ENCODE measurements at places on chromosomes 3 and 15.

DNA sequence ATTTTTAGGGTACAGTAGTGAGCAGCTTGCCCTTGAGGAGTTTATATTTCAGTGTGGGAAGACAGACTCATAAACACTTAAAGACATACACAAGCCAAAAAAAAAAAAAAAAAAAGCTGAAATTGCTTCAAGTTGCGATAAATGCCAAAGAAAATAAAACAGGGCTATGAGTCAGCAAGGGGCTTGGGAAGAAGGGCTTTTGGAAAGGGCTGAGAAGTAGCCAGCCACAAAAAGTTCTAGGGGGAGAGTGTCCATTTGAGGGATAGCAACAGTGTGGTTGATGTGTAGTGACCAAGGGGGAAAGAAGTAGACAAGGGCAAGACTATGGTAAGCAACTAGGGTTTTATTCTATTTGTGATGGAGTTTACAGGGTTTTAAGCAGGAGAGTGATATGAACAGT, 185.5 kb downstream of the ADAMTS9 start:
- DNase-seq = no peak

DNA sequence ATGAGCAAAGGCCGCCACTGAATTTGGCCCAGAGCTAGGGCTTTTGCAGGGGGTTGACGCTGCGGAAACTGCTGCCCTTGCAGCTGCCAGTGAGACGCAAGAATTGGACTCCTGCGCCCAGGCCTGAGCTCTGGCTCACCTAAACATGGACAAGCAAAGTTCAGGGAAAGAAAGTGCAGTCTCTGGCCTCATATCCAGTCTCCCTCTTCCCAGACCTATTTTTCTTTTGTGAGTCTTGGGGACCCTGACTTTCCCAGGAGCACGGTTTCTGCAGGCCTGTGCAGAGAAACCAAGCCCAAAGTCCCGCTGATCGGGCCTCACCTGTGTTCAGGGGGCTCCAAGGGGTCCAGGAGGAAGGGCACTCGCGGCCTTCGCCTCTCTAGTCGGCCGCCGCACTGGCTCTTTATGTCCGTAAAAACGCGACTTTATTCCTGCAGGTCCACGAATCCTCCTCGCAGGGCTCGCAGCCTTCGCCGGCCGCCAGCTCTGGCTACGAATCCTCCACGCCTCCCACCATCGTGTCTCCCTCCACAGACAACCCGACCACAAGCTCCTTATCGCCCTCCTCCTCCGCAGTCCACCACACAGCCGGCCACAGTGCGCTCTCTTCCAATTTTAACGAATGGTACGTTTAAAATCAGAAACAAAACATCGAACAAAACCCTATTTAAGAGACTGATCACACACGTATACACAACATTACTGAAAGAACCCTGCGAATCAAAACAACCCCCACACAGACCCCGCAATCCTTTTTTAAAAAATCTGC, 3.9 kb downstream of the ZIC1 start:
- no peak for DNase-seq

DNA sequence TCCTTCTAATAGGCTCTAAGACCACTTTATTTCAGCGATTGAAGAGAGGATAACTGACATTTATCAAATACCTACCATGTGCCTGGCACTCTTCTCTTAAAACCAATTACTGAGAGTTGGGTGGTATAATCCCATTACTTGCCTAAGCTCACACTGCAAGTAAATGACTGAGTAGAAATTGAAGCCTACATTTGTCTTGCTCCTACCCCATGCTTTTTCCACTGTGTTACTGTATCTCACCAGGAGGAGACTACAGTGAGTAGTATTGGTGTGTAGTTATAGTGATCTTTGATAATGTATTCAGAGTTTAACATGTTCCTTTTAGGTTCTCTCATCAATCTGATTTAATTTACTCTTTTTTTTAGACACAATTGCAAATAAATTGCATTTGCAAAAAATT, 20.7 kb downstream of the EIF2A start:
- no peak for DNase-seq

- peak; percentile 36 for DNase-seq
Measured at GRCh38 chr3:194536871-194537637, 50.3 kb upstream of the ATP13A3 start.

GRCh38 chr3:27467545-27467944, 16.6 kb downstream of the SLC4A7 start:
- peak; percentile 47 for DNase-seq

DNA sequence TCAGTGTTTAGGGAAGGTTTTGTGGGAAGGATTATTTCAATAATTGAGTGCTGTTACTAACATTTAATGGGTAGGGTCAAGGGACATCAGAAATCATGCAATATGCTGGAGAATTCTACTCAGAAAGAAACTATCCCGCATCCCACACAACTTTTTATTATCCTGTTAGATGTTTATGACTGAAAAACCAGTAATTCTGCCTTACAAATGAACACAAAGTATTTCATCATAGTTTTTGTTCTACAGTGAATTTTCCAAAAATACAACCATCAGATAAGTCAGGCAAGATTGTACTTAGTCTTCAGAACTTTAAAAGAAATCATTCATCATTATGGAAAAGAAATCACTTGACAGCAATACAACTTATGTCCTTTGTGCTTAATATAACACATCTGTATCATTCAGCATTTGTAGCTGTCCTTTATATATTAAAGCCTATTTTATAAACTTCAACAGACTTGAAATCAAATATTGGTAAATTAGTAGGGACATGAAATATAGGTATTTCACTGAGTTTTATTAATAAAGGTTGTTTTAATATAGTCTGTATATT, 61.9 kb downstream of the TRPM7 start:
- no peak for DNase-seq

DNA sequence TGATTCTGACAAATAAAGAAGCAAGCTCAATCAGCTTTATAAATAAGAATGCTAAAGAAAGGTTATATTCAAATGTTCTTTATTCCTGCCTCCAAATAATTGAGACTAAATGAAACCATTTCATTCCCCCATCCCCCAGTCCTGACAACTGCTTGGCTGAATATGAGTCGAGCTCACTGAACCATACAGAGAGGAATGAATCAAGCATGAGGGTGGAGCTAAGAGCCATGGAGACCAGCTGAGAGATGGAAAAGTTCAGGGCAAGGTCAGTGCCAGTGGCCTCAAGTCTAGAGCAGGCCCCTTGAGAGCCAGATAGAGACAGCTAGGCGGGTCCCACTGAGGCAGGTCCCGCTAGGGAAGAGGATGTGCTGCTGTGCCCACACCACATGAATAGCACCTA, 188.7 kb upstream of the EIF1B start:
- DNase-seq = peak; percentile 34

- no peak for DNase-seq
Measured at GRCh38 chr3:132231633-132232032, 85.6 kb upstream of the ACP3 start.

DNA sequence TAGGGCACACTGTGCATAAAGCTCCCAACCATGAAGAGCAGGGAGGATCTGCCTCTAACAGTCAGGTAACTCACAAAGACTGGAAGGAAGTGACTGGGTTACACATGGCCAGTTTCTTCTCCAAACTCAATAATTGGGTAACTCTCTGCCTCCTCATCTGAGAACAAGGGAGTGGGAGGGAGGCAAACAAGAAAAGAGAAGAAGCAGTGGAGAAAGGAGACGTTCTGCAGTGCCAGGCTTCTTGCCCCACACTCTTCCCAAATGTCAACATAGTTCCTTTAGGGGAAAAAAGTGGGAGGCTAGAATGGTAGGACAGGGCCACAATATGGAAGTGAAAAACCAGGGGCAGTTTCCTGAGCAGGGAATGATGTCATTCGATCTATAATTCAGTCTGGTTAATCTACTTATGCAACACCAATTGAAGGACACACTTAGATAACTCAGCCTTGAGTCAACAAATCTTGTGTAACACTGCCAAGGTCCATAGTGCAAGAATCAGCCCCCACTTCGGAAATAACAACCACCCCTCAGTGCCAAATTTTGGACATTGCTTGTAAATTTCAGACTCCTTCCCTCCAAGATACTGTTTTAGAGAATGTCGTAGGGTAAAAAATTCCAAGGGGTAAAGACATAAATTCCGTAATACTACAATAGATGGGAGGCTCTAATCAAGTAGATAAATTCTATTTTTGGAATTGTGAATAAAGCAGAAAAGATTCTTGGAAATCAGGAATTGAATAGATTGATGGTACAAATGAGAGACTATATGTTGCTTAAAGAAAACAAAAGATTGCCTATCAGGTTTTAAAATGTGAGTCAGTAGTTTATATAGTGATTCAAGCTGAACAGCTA, 143.0 kb downstream of the LPP start:
- no peak for DNase-seq

- DNase-seq = no peak
Measured at GRCh38 chr15:39302936-39303335, 277.9 kb upstream of the THBS1 start.

- no peak for DNase-seq
Measured at GRCh38 chr3:6110451-6110850, 750.5 kb upstream of the GRM7 start.

- DNase-seq = peak; percentile 16
Measured at GRCh38 chr3:157542711-157543500, 39.7 kb upstream of the VEPH1 start.

DNA sequence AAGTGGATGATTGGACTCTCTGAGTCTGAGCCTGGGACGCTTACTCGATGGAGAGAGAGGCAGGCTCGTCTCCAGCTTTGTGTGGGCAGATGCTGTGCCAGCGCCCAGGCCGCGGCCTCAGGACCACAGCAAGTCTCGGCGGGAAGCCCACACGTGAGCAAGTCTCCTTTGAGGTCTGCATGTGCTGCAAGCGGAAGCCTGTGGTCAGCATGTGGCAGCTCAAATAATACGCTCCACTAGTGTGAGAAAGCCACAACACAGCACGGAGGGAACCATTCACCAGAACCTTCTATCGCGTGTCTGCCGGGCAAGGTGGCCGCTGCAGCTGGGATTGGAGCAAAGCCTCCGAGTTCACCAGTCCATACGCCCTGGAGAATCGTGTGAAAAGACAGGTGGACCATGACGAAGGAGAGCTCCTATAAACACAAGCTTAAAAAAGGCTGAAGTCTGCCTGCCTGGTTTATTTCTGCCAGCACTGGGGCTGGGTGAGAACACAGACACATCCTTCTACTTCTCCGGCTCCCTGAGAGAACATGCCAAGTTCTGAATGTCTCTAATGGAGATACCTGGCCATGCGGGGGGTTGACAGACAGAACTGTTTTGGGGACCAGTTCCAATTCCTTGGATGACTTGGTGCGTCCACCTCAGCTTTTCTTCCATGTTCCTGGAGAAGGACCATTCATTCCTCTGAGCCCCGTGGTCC, 82.0 kb upstream of the LRIG1 start:
- no peak for DNase-seq

- no peak for DNase-seq
Measured at GRCh38 chr3:3665546-3665945, 133.7 kb upstream of the LRRN1 start.

Measured in cerebellar cortex (tissue), 1 donor.